ENCODE measurements at places on chromosomes 4 and X.

DNA sequence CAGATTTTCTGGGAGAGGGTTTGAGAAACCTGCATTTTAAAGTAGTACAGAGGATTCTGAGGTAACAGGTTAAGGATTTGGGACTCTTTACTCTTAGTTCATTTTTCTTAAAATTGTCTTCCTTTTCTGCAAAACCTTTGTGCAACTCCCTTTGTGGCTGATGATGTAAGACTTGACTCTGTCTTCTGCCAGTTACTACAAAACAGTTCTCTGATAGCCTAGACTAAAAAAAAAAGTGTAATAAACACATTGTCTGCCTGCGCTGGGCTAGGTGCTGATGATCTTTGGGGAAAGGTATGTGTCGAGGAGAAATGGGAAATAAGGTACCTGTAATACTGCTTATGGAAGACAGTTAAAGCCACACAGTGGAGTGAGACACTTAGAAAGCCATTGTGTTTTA is 28.7 kb downstream of the IL13RA1 start:
- DNase-seq: no peak

DNA sequence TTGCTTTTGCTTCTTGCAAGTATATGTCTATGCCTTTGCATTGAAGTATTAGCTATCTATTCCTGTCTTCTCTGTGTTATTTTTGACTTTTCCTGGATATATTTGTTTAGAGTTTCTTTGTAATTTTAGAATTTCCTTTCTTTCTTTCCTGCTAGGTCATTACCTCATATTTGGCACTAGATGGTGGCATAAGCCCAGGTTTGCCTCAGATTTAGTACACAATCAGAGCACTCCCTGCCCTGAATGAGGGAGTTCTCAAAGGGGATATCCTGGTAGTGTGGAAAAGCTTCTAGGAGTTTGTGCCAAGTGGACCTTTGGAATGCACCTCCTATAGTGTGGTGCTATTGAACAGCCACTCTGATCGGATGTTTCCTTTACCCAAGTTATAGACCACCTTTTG is 181.6 kb downstream of the UGT8 start:
- no peak for DNase-seq

DNA sequence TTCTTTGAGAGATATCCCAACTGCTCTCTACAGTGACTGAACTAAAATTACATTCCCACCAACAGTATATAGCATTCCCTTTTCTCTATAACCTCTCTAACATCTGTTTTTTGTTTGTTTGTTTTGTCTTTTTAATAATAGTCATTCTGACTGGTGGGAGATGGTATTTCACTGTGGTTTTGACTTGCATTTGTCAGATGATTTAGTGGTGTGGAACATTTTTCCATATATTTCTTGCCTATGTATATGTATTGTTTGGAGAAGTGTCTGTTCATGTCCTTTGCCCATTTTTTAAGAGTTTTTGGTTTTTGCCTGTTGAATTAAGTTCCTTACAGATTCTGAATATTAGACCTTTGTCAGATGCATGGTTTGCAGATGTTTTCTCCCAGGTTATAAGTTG is 9.0 kb downstream of the USO1 start:
- DNase-seq: no peak

DNA sequence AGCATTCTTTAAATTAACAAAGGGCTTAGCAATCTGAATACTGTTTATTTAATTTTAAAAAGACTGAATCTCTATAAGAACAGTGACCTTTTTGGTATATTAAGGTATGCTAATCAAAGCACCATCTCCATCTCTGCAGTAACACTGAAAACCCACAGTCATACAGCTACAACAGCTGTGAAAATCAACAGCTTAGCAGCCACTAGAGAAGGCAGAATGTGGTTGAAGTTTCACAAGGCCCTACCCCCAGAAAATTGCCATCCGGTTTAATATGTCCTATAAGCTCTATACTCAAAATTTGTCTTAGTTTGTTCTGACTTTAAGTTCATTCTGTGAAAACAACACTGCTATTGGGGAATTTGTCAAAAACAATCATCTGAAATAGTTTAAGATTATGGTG is 128.7 kb downstream of the OPHN1 start:
- no peak for DNase-seq

DNA sequence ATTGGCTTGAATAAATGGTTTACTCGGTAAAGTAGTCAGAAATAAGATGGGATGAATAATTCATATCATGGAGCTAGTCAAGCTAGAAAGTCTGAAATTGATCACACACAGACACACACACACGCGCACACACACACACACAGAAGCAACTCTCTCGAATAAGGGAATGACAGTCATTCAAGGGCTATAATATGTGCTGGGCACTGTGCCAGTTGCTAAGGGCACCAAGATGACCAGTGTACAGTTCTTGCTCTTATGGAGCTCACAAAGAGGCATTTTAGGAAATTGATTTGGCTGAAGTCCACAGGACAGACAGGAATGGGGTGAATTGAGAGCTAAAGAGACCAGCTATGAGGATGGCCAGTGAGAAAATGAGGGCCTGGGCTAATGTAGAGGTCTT is 34.2 kb upstream of the SH3D19 start:
- no peak for DNase-seq

DNA sequence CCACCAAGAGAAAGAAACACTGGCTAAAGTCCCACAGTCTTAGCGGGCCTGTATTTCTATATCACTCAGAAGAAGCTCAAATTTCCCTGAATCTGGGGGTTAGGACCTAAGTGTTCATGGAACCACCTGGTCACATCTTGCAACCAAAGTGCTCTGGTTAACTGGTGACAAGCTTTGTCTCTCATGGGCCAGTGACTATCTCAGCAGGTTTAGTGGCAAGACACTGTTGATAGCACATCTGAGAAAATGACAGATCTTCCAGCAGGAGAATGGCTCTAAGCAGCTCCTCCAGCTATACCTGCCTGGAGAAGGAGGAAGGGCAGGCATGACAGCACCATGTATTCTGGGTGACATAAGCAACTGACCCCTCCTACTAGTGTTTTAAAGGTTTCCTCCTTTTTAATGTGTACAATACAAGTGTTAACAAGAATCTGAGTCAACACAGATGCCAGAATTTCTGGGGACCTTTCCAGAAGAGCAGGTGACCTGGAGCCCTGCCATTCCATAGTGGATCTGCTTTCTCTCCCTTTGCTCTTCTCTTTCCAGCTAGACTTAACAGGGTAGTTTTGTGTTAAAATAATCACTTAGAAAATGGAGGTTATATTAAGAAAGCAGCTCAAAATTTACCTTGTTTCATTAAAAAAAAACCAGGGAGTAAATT is 17.3 kb upstream of the QRFPR start:
- no peak for DNase-seq

DNA sequence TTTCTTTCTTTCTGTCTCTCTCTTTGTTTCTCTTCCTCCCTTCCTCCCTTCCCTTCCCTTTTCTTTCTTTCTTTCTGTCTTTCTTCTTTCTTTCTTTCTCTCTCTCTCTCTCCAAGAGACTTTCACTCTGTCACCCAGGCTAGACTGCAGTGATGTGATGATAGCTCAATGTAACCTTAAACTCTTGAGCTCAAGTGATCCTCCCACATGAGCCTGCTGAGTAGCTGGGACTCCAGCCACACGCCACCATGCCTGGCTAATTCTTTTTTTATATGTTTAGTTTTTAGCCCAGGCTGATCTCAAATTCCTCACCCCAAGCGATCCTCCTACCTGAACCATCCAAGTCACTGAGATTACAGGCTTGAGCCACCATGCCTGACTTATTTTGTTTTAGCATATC is 64.3 kb upstream of the EMCN start:
- DNase-seq: no peak

GRCh38 chr4:38855466-38855865 is 1.2 kb downstream of the TLR6 start:
- no peak for DNase-seq

Measured in stimulated activated CD4-positive, alpha-beta T cell treated with anti-CD3 and anti-CD28 coated beads, Interleukin-4, amount 100 ng/mL, for 4 hours (primary cell).